ENCODE measurements at places on chromosomes 6 and 20.

- no peak for DNase-seq
Measured at GRCh38 chr6:150981095-150981494, 115.6 kb downstream of the MTHFD1L start.

DNA sequence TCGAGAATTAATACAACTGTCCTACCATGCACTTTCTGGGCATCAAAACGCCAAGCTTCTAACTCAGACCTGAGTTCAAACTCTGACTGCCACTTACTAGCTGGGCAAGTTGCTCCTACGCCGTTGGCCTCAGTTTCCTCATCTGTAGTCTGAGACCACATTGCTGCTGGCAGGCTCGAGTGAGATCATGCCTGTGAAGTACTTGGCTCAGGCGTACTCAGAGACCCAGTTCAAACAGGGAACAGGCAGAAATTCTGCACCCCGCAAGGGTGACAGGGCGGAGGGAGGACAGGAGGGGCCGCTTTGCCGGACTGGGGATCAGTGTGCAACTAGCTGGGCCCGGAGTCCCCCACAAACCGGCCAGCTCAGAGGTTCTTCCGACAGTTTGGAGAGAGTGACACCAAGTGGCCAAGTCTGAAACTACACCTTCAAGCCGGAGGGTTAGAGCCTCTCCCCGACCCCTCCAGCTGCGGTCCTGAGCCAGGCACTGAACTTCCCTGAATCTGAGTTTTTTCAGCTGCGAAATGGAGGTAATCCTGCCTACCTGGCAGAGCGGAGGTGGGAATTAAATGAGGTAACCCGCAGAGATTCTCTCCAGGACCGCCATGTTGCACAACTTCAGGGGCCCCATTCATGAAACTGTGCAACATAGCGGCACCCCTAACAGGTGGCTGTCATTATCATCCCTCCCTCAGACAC, 46.0 kb upstream of the PTPN1 start:
- DNase-seq = no peak

- no peak for DNase-seq
Measured at GRCh38 chr20:10497283-10497682, 62.2 kb downstream of the SLX4IP start.

- no peak for DNase-seq
Measured at GRCh38 chr6:55874316-55874715, 1.1 kb downstream of the BMP5 start.

GRCh38 chr6:36688739-36689075, 8.9 kb upstream of the RAB44 start:
- DNase-seq = no peak
